ENCODE measurements at places on chromosomes 7 and 10.

- DNase-seq = no peak
These were observed 64.0 kb downstream of the ERCC6 start for GRCh38 chr10:49474901-49475300.

- no peak for DNase-seq
These were observed 125.9 kb downstream of the GRK5 start for GRCh38 chr10:119333146-119333792.

GRCh38 chr10:95356190-95356955, 65.6 kb upstream of the PDLIM1 start:
- DNase-seq = no peak

GRCh38 chr7:81503771-81504170, 266.1 kb downstream of the HGF start:
- DNase-seq = no peak

DNA sequence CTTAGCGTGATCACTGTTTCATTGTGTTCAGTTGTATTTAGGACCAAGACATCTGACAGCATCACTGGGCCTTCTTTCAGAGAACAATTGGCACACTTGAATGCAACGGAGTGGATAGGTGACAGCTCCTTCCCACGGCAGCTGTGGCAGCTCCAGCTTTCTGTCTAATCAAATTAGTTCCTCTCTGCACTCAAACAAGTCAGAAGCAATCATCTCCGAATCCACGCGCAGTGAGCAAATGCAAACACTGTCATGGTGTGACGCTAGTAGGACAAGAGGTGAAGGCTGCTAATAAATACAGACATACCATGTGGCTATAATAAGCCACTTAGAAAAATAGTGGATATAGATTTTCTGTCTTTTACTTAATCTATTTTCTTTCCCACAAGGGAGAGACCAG, 542.4 kb downstream of the ACTR3B start:
- no peak for DNase-seq

GRCh38 chr7:150823484-150824126, 23.0 kb downstream of the TMEM176A start:
- DNase-seq = no peak

- DNase-seq = no peak
These were observed 154.6 kb downstream of the ADARB2 start for GRCh38 chr10:1582739-1583138.

- DNase-seq = no peak
These were observed 258.2 kb downstream of the MAD1L1 start for GRCh38 chr7:1974290-1975101.

DNA sequence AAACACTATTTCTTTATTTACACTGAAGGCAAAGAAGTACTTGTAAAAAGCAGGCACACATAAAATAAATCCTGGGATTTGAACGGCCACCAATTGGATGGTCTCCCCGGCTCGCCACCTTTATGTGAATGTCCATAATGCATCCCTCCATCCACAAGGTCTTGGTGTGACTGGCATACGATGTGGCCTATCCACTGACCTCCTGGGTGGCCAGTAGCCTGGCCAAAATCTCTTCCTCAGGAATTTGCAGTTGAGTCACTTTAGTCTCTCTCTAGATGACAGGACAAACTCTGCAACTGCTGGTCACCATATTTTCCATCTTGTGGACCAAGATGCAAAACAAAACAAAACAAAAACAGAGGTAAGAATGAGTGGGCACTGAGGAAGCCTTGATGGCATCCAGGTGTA, 39.1 kb downstream of the CDK1 start:
- no peak for DNase-seq

- no peak for DNase-seq
These were observed 134.7 kb downstream of the EMX2 start for GRCh38 chr10:117677239-117677638.

GRCh38 chr10:60147576-60148265, 241.4 kb upstream of the CCDC6 start:
- no peak for DNase-seq

- no peak for DNase-seq
These were observed 32.0 kb downstream of the NRAP start for GRCh38 chr10:113631684-113632367.

All from GM04503 (cell line).